ENCODE measurements at places on chromosomes 6 and 20. TPM values are rescaled to one million over a fixed set of nuclear protein-coding genes. Genes with fewer than 3 reads are reported as not detected.

TCF21 gene
- 3.4 TPM for polyA plus RNA-seq

CD93 gene
- 16.1 TPM for polyA plus RNA-seq

NOX3 gene
- polyA plus RNA-seq, result 0.24 TPM

UBE3D gene
- 15.9 TPM for polyA plus RNA-seq

NHSL1 gene
- 3.8 TPM for polyA plus RNA-seq

ERGIC3 gene
- 221 TPM for polyA plus RNA-seq

PROKR2 gene
- not detected for polyA plus RNA-seq

RFX6 gene
- polyA plus RNA-seq, result 6.1 TPM

SLC17A1 gene
- 1.0 TPM for polyA plus RNA-seq

OR2B6 gene
- not detected for polyA plus RNA-seq

TMEM170B gene
- 1.1 TPM for polyA plus RNA-seq

DUSP15 gene
- polyA plus RNA-seq, result 16.2 TPM

SCUBE3 gene
- polyA plus RNA-seq, result 2.9 TPM

CRISP2 gene
- polyA plus RNA-seq, result not detected

ANGPT4 gene
- 0.07 TPM for polyA plus RNA-seq

TPBG gene
- polyA plus RNA-seq, result 1.7 TPM

MAFB gene
- polyA plus RNA-seq, result 7.5 TPM

BACH2 gene
- polyA plus RNA-seq, result 0.13 TPM

CST5 gene
- polyA plus RNA-seq, result not detected

GRM1 gene
- polyA plus RNA-seq, result 0.04 TPM

OR2J3 gene
- polyA plus RNA-seq, result not detected

DAAM2 gene
- 50.6 TPM for polyA plus RNA-seq
